NCI-H774 (cell line): ENCODE measurements at places on chromosomes 2 and 18.

- no peak for DNase-seq
These were observed 111.1 kb upstream of the CAB39 start for GRCh38 chr2:230601510-230601909.

DNA sequence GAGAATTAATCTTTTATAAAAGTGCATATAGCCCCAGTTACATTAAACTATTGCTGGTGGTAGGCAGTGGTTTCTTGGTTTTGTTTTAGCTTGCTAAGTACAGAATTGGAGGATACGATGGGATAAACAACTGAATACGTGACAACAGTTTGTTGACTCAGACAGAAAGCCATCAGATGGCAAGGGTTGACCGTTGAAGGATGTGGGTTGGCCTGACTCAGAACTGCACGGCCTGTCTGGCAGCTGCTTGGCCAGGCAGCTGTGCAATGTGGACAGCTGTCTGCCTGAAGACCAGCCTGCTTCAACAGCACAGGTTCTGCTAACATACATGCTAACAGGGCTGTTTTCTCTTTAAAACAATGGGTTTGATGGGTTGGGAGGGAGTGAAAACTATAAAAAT lies 46.6 kb downstream of the PRKRA start:
- DNase-seq: peak; percentile 58

- DNase-seq: no peak
These were observed 80.9 kb downstream of the CERS6 start for GRCh38 chr2:168536925-168537466.

- DNase-seq: no peak
These were observed 197.4 kb upstream of the NCKAP5 start for GRCh38 chr2:133765658-133766057.

DNA sequence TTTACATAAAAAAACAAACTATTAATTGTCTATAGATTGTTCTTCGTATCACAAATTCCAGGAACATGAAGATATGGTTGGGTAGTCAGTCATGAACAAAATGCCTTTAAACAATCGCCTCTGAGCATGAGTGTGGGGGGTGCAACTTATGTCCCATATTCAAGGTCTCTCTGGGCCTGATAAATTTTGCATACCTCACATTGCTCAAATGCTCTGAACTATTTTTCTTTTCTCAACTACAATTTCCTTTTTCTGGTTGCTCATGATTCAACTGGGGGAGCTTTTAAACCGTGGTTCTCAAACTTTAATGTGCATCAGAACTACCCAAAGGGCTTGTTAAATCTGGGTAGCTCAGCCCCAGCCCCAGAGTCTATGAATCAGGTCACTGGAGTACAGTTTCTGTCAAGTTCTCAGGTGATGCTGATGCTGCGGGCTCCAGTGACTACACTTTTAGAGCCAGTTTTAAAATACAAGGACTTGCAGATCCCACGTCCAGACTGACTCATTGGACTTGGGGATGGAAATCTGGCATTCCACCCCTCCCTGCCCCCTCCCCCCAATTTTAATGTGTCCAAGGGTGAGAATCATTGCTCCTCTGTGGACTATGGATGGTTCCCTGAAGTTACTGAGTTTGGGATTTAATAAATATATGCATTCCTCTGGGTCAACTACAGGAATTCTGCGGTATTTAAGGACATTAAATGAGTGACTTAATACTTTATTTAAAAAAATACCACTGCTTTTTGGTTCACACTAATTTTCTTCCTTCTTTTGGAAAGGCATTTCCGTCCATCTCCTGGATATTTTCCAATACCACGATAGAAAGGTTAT lies 1.5 kb upstream of the GPD2 start:
- DNase-seq: no peak

DNA sequence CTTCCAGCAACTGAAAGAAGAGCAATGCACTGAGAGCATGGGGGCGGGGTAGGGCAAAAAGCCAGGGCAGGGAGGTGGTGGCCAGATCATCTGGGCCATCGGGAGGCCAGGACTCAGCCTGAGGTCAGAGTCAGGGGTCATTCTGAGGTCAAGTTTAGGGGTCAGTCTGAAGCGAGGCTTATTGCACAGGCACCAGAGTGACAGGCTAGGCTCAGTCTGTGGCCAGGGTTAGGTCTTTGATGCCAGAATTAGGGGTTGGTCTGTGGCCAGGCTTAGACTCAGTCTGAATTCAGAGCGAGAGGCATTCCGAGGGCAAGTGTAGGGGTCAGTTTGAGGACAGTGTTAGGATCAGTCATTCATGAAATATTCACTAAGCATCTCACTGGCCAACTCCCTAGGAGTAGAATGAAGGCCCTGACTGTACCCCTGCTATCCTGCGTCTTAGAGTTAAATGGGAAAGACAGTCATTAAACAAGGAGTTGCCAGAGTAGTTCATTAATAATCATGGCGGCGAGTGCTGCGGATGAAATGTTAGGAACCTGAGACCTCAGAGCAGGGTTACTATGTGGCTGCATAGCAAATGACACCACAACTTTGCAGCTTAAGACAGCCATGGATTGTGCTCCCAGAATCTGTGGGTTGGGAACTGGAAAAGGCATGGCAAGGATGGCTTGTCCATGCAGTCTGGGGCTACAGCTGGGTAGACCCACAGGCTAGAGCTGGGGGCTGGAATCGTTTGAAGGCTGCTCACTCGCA lies 198.7 kb downstream of the CYP26B1 start:
- DNase-seq: no peak

GRCh38 chr18:80198994-80199748 lies 48.1 kb downstream of the PARD6G start:
- no peak for DNase-seq

GRCh38 chr2:19611491-19612332 lies 253.3 kb upstream of the OSR1 start:
- DNase-seq: no peak

- DNase-seq: no peak
These were observed 253.6 kb downstream of the EPHA4 start for GRCh38 chr2:221318376-221319130.

GRCh38 chr18:48827291-48828193 lies 123.2 kb downstream of the SMAD7 start:
- DNase-seq: no peak

DNA sequence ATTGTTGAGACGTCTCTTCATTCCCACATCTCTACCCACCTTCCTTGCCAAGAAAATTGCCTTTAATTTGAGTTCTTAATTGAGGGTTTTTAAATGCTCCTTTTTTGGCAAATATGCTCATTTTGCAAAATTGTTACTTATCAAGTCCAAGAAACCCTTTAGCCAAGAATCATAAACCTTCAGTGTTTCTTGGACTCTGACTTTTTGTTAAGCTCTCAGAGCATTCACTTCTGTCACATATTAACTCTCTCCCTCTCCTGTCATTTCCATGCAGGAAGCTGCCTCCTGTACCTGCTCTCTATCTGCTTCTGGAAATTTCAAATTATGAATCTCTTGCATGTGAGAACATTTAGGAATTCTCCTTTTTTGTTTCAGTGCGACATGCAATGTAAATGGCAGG lies 100.0 kb upstream of the PIEZO2 start:
- DNase-seq: no peak

DNA sequence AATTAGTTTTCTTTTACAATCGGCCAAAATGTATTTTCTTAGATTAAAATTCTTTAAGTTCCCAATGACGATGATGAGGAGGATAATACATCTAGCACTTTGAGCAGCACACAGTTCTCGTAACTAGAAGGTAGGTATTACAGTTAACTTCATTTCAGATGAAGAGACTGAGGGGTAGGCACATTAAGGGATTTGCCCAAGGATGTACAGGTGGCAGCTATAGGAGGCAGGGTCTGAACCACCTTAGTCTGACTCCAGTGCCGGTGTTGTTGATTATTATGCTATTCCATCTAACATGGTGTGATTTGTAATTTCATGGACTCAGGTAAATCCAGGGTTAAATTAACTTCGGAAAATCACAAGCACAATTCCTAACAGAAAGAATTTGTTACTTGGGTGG lies 1.1 kb downstream of the CD28 start:
- no peak for DNase-seq

GRCh38 chr2:43142921-43143438 lies 83.4 kb downstream of the ZFP36L2 start:
- DNase-seq: no peak

GRCh38 chr2:26988058-26988860 lies 17.8 kb downstream of the MAPRE3 start:
- DNase-seq: no peak

DNA sequence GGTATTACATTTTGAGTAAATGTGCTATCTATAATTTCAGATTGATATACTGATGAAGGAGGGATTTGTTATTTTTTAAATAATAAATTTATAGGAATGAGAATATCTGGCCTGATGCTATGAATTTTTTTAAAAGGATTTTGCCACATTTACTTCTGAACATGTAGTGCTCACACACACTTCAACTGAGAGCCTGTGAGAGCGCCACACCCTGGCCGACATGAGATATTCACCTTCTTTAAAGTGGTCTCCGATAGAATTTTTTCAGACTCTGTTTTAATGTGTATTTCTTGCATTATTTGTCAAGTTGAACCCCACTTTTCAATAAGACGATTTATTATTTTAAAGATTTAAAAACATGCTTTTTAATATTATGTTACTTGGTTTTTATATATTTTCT lies 813.3 kb downstream of the DCC start:
- no peak for DNase-seq

GRCh38 chr2:217790195-217790594 lies 212.6 kb downstream of the TNS1 start:
- no peak for DNase-seq

- DNase-seq: no peak
These were observed 150.0 kb downstream of the ZNF385B start for GRCh38 chr2:179711375-179711774.

GRCh38 chr2:32231959-32232358 lies 32.7 kb downstream of the NLRC4 start:
- no peak for DNase-seq

- DNase-seq: no peak
These were observed 428.4 kb upstream of the ZEB2 start for GRCh38 chr2:144948205-144948855.

GRCh38 chr2:85584354-85584856 lies at the start of gene VAMP5:
VAMP5 (plus strand) TSS chr2:85584431; CDS start chr2:85584491, 60 bp downstream.
- DNase-seq: no peak

DNA sequence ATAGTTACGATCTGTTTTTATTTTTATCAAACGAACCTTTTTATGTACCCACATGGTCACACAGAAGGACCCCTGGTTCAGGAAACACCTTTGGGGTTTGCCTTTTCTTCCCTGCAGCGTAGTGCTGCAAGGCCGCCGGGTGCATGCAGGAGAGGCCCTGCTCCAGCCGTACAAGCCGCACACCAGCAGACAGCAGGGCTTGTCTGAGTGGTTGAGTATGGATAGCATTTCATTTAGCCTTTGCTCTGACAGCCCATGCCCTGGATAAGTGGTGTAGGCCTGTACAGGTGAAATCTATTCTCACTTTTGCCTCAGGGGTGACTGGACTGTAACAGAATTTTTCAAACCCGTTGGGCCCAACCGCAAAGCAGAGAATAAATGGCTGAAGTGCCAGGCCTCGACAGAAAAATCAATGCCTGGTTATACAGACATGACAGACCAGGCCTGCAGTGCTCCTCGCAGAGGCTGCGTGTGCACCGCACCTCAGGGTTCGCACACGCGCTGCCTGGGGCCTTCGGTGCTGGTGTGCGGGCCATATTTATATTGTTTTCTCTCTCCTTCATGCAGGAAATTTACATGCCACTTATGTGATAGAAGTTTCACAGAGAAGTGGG lies 279.1 kb downstream of the ZNF407 start:
- DNase-seq: no peak
